ENCODE measurements at places on chromosomes 11 and 22.

GRCh38 chr22:50529416-50529896 lies 356 bp downstream of the TYMP start:
- DNase-seq, result no peak

DNA sequence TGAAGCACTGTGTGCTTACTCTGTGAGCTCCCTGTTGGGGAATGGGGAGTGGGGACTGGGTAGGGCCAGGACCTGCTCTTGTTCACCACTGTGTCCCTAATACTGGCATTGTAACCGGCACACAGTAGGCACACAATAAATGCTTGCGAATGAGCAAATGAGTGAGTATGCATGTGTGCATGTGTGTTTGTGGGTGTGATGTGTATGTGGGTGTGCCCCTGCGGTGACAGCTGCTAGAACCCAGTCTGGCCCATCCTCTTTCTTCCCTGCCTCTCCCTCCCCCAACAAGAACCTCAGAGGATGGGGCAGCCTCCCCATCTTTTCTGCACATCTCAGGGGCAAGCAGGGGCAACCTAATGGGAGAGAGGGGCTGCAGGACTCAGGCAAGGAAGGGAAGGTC lies 90.5 kb downstream of the MN1 start:
- DNase-seq, result no peak

DNA sequence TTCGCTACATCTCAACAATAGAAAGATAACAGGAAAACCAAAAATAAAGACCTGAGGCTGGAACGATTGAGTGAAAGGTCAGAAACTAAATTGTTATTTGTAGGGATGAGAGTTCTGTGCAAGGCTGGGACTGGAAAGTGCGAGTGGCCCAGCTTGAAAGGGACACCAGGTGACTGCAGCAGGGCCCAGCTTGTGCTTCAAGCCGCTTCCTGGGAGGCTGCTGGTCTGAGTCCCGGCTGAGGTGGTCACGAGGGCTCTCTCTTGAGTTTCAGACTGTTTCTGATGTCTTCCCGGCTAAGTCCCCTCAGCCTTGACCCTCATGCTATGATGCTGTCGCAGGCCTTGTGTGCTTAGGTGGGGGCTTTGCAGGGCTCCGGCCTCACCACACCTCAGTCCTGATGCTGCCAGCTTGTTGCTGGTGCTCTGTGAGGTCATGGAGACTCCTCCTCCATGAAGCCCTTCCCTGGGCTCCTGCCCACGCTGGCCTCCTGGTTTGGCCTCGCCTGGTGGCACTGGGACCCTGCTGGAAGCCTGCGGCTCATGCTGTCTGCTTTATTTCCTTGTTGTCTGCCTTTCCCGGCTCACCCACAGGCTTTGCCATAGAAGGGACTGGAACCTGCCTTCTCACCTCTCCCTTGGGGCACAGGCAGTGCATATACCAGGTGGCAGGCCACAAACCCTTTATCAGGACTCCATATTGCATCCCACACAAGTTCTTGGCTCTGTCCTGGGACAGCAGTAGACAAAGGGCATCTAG lies 4.0 kb downstream of the BANF1 start:
- DNase-seq, result no peak

DNA sequence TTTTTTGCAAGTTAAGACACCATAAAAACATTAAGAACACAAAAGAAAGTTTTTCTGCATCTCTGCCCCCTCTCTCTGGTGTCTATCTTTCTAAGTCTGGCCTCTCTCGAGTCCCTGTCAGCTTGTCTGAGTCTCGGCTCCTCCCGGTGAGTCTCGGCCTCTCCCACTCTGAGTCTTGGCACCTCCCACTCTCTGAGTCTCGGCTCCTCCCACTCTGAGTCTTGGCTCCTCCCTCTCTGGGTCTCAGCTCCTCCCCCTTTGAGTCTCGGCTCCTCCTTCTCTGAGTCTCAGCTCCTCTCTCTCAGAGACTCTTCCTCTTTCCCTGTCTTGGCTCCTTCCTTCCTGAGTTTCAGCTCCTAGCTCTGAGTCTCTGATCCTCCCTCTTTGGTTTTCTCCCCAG lies 72.5 kb upstream of the AMPD3 start:
- no peak for DNase-seq

GRCh38 chr22:37609240-37610152 lies 862 bp downstream of the GGA1 start:
- DNase-seq, result no peak

Data from T-helper 2 cell treated with Interferon-gamma antibody and Interleukin-4, amounts not matched to agents 5 μg/mL and 100 μg/mL, for 36 hours (primary cell).